ENCODE measurements at places on chromosomes 12 and 14. TPM values are rescaled to one million over a fixed set of nuclear protein-coding genes. Genes with fewer than 3 reads are reported as not detected.
A peak's percentile ranks its signal among the peaks of the same experiment; 100 is the strongest.

DNA sequence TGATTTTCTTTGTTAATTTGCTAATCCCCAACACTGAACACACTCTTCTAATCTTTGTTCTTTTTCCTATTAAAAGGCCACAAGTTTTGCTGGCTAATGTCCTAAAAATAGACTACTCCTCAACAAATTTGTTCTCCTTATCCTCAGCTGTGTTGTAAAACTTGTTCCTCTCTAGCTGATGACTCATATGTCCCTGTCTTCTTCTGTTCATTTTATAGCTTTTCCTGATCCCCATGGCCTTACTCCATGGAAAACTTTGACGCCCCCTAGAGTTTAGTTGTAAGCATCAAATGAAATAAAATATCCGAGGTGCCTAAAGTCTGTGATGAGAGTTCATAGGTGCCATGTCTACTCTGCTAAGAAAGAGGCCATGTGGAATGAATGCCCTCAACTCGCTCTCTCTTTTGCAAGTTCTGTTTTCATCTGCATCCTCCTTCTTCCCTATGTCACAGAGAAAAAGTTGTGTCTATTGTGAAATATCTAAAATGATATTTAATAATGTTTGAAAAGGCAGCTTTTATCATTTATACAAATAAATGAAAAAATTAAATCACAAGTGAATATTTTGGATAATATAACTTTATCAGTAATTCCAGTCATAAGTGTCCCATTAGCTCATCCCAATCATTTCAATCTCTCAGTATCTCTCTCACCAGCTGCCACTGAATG is 237.9 kb downstream of the IPO8 start:
- DNase-seq, result peak; percentile 95

DNA sequence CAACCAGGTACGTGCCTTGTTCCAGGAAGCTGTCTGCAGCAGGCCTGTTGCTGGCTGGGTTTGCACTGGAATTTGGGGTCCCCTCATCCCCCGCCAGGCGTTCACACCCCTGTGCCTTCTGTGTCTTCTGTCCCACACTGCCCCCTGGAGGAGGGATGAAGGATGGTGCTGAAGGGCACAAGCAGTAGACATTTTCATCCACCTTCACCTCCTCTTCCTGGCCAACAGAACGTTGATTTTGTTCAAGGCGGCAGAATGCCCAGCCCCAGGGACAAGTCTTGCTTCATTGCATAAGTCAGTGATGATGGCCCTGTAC is 122.1 kb downstream of the CALM1 start:
- DNase-seq, result no peak

DNA sequence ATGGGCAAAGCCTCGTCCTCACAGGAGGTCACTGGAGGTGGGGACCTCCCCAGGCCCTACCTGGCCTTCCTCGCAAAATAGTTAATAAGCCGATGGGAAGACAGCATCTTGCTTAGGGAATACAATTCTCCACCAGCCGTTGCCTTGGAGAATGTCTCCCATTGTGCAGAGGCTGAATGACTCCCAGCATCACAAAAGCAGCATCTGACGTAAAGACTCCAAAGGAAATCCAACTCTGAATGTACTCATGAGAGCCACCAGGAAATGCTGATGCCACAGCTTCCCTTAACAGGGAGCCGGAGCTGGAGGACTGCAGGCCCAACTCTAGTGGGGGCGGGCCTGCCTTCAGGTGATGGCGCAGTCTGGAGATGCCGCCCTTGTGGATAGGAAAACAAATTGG is 15.5 kb downstream of the CCDC63 start:
- DNase-seq, result no peak

DNA sequence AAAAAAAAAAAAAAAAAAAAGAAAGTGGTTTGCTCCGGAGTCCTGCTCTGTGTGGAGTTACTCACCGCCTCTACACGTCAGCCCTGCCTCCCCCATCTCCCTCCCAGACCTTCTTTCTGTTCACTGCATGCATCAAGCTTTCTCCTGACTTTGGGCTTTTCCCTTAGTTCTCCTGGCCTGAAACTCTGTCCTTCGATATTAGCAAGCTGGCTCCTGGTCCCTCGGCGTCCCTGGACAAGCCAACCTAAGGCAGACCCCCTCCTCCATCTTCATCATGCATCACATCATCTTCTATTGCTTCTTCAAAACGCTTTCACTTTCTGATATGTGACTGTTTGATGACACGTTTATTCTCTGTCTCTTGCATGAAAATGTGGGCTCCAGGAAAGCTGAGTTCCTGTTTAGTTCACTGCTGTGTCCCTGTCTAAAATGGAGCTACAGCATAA is 40.6 kb downstream of the SLC15A4 start:
- DNase-seq, result no peak

- DNase-seq, result no peak
These were observed 1.7 kb downstream of the HSPA2 start for GRCh38 chr14:64541972-64542835.

DNA sequence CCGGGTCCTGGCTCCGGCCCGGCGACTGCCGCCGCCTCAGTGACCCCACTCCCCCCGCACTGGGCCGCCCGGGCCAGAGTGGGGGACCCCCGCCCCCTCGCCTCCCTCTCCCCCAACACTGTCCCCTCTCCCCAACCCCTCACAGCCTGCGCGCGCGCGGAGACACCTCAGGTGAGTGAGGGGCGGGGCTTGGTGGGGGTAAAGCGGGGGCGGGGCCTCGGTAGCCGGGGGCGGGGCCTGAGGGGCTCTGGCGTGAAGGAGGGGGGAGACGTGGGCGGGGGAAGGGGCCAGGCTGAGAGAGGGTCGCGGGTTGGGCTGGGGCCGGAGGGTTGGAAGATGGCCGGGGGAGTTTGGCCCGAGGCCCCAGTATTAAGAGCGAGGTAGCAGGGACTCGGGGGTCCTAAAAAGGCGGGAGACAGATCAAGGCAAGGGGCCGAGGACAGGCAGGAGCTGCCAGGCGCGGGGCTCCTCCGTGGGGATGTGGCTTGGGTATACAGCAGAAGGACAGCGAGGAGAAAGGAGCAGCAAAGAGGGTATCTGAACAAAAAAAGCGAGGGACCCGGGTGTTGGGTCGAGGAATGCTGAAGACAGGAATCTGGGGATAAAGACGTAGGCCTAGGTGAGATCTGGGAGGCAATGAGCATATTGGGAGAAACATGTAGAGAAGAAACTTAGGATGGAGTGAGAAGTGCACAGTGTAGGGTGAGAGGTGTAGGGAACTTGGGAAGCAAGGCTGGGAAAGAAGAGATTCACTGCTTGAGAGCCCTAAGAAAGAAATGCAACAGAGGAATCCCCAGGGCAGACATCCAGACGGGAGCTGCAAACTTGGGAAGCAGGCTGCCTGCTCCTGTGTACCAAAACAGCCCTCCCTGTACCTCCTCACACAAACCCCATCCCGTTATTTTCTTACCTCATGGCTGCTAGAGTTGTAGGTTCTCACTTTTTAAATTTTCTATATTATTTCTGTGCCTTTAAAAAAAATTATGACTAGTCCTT is 10.8 kb downstream of the SUOX start:
- peak; percentile 3 for DNase-seq

DNA sequence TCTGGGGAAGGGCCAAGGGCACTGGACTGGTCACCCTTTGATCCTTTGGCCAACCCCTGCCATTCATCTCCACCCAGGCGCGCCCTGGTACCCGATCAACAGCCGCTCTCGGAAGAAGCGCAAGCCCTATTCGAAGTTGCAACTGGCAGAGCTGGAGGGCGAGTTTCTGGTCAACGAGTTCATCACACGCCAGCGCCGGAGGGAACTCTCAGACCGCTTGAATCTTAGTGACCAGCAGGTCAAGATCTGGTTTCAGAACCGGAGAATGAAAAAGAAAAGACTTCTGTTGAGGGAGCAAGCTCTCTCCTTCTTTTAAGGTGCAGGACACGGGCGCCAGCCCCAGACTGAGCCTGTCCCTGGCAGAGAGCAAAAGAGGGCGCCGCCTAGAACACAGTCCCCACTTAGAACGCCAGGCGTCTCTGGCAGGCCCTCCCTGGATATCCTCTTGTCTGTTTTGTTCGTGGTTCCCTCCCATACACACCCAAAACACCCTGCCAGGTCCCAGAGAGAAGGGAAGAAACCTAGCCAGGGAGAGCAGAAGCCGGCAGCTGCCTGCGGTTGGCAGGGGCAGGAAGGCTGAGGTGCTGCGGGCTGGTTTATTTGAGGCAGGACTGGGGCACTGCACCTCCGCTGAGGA is 1.7 kb downstream of the HOXC12 start:
- no peak for DNase-seq

DNA sequence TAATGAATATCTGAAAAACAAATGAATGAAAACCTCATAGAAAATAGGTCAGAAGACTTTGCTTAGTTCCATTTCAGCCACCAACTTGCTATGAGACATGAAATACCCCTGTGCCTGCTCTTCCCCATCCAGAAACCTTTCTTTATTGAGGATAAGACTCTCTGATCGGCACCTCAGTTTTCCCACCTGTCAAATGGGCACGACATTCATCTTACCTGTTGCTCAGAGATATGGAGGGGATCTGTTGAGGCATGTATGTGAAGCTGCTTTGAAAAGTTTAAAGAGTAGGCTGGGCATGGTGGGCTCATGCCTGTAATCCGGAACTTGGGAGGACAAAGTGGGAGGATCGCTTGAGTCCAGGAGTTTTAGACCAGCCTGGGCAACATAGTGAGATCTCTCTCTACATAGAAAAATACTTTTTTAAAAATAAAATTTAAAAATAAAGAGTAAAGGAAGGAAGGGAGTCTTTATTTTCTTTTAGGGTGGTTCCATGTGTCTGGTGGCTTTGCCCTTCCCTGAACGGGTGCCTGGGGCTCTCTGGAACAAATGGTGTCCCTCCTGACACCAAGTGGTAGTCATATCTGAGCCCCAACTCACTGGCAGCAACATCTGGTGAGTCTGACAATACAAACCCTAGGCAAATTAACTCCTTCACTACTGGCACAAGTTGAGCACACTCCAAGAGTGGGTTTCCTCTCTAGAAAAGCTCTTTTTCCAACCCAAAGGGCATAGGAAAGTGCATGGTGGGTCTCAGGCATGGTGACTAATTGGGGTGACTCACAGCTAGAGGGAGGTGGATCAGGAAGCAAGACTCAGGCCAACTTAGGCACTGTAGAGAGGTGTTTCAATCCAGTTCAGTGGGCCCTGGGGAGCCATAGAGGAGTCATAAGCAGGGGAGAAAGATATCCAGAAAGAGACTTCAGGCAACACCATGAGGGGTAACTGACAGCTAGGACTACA is 42.1 kb downstream of the MAP1LC3B2 start:
- DNase-seq, result peak; percentile 75

- no peak for DNase-seq
These were observed 142.8 kb downstream of the BTG1 start for GRCh38 chr12:92002673-92003382.

DNA sequence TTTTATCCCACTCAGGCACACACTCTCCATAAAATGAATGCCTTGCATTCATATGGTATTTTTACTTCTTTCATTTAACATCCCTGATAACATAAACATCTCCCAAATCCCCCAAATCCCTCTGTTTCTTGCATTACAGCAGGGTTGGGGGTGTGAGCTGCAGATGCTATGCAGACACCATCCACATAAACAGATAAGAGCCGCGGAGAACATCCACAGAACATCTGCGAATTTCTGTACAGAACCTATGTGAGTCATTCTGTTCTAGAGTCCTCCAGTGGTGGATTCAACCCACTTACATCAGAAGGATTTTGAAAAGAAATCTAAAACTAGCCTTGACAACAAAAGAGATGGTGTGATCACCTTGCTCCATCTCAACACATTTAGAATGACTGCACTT is 20.3 kb downstream of the FBLN5 start:
- DNase-seq, result no peak

GRCh38 chr14:32531942-32532515 is 202.9 kb downstream of the AKAP6 start:
- DNase-seq, result peak; percentile 54

- no peak for DNase-seq
These were observed 91.4 kb upstream of the ALX1 start for GRCh38 chr12:85188619-85189018.

GRCh38 chr12:26614011-26614616 is 218.9 kb downstream of the ITPR2 start:
- DNase-seq, result peak; percentile 15

DNA sequence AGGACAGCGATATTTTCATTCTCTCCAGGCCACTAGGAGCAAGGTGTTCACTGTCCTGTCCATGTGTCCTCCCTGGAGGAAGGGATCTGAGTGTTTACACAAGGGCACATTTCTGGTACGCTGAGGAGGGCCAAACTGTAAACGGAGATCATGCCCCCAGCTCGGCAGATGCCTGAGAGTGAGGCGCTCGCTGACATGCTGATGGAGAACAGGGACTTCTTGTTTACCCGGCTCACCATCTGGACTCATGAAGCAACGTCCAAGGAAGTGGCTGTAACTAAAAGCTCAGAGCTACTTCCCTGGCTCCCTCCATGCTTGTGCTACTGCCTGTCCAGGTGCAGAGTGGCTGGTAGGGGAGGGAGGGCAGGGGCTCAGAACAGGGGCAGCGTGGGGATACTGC is 43.4 kb upstream of the KCNA1 start:
- no peak for DNase-seq

DNA sequence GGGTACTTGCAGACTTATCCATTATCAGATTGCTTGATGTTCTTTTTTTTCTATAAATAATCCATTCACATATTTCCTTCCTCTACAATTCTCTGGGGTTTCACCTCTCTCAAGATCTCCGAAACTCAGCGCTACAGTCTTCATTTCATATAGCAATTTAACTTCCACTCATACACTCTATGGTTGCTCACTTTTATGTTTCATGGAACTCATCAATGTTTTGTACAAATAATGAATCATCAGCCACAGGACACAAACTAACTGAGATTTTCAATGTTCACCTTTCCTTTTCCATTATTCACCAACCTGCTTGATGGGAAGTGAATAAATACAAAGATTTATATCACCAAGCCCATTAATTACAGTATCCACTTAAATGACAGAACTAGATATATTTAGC is 534.7 kb downstream of the LRFN5 start:
- no peak for DNase-seq

Gene SPTLC2
- total RNA-seq, result 15.6 TPM

Gene GAS2L3
- 41.4 TPM for total RNA-seq

Gene LDHB
- 731 TPM for total RNA-seq

Gene TTC9
- 5.6 TPM for total RNA-seq

Gene DAO
- not detected for total RNA-seq

Gene RASSF8
- total RNA-seq, result 26.6 TPM

Gene ITGB7
- not detected for total RNA-seq

Gene TPH2
- total RNA-seq, result not detected

Gene GPRC5A
- total RNA-seq, result 1.7 TPM

Gene RNASE7
- total RNA-seq, result not detected

Gene KLRK1
- total RNA-seq, result 0.40 TPM

Gene CNIH1
- total RNA-seq, result 144 TPM

Gene GNB3
- 2.6 TPM for total RNA-seq
